Left lobe of liver (tissue), 2 donors: ENCODE measurements at places on chromosomes 1 and 21. TPM values are rescaled to one million over a fixed set of nuclear protein-coding genes. Genes with fewer than 3 reads are reported as not detected.

DNA sequence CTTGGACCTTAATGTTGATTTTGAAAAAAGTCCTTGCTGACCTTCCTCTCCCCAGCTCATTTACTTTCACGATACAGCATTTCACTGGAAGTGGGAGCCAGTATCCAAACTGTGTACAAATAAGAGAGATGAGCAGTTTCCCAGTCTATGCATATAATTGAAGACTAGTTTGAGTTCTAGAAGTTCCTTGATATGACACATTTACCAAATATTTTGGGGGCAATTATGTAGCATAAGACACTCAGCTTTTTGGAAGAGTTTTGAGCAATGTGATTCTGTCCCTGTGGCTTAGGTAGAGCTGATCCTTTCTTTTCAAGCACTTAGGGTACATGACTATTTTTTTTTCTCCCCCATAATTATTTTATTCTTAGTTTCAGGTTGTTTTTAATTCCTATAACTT is 26.4 kb downstream of the GIPC2 start:
- DNase-seq = no peak

- DNase-seq = no peak
Observed at GRCh38 chr1:32766328-32766972, 50.7 kb downstream of the YARS1 start.

DNA sequence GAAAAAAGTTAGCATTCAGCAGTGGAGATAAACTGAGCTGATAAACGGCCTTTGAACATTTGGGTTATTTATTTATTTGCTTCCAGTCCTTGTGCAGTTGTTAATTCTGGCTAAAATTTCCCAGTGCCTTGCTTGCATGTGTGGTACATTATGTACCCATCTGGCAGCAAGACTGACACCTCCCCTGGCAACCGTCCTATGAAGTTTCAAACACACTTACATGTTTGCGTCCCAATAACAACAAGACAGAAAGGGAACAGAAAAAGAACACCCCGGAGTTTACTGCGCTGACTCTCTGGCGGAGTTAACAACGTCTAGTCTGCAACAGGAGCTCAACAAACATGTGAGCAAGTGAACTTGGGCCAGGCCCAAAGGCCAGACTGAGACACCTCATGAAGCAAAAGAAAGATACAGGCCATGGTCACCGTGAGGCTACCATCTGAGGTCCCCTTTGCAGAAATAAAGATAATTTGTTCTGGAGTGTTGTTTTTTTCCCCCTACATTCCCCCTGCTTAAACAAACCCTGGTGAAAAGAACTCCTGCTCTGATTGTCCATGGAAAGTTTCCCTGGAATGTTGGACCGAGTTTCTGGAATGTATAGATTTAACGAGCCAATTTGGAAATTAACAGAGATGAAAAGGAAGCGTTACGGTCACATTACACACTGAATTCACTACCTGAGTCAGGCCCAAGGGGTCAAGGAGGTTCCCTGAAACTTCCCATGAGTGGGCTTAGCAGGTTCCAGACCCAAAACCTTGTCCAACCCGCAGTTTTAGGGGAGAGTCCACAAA is 33.4 kb downstream of the TRABD2B start:
- DNase-seq = peak; percentile 92

- peak; percentile 42 for DNase-seq
Observed at GRCh38 chr1:47843781-47844557, 153.2 kb downstream of the TRABD2B start.

Gene DIPK1A
- total RNA-seq = 10.7 TPM
